ENCODE measurements at places on chromosomes 1 and 21. TPM values are rescaled to one million over a fixed set of nuclear protein-coding genes. Genes with fewer than 3 reads are reported as not detected.

Gene ALX3
- total RNA-seq = not detected

Gene OR2L5
- total RNA-seq = not detected

Gene TCEA3
- total RNA-seq = 46.3 TPM

Gene MFSD2A
- 10.5 TPM for total RNA-seq

DNA sequence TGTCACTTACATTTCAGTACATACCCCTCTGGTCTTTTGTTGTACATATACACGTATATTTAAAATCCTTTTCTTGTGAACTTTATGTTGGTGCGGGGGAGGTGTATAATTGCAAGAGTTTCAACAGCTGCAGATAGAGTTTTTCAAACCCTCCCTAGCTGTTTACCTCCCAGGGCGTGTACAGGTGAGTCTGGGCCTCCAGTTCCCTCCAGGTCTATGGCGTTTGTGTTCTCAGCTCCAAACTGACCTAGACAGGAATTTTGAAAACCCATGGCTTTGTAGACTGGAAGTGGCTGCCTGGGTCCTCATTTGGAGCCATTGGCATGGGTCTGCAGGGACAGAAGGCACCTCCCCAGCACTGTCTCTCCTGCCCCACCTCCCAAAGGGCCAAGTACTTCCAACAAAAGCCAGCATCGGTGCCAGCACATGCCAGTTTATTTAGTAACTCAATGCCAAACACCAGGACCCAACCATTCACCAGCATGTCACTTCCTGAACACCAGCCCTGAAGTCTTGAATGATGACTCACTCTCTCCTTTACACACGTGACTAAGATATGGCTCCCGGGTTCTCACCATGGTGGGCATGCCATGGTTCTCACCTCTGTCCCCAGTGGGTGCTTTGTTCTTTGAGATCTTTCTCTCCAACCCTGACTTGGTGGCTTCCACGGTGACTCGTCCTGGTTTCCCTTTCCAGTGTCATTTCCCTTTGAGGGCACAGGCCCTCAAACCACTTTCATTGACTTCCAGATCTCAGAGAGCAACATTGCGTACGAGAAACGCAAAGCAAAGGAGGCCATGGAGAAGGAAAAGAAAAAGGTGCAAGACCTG is 57.3 kb upstream of the EFHD2 start:
- no peaks in the 10 kb centered on the region for H3K36me3 ChIP-seq
- no peak for DNase-seq
- H3K4me1 ChIP-seq = no peaks in the 10 kb centered on the region
- no peaks in the 10 kb centered on the region for H3K27me3 ChIP-seq
